ENCODE measurements at places on chromosomes 3 and 15.

DNA sequence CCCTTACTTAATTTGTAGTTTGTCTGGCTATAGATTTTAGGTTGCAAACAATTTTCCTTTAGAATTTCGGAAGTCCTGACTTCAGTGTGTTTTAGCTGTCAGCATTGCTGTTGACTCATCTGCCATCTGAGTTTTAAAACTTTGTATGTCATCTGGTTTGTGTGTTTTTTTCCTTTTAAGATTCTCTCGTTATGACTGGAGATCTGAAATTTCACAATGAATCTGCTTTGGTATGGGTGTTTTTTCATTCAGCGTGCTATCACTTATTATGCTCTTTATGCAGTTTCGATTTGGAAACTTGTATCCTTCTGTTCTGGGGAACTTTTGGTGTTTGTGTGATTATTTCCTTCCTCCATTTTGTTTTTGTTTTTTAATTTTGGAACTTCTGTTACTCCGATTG lies 53.7 kb upstream of the ZNF280D start:
- no peak for DNase-seq

- no peak for DNase-seq
Measured at GRCh38 chr3:119469418-119470189, 841 bp downstream of the POGLUT1 start.

DNA sequence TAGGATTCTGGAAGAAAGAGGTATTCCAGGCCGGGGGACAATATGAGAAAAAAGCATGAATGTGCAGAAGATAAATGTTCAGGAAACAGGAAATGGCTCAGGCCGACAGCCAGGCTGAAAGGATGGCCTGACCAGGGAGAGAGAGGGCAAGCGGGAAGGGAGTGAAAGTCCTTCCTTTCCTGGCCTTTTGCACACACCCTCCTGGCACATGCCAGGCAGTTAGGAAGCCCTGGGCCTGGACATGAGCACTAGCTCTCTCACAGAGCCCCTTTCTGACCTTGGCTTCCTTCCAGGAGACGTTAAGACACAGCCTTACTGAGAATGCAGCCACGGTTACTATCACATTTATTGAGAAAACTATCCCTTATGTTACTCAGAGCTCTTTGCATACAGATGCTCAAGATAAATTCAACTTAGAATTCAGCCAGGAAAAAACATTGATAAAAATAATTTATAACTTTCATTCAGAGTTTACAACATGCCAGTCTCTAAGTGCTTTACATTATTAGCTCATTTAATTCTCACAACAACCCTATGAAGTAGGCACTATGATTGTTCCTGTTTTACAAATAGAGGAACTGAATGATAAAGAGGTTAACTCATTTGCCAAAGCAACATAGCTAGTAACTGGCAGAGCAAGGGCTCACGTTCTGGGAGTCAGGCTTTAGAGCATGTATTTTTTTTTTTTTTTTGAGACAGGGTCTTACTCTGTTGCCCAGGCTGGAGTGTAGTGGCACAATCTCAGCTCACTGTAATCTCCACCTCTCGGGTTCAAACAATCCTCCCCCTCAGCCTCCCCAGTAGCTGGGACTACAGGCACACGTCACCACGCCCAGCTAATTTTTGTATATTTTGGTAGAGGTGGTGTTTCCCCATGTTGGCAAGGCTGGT lies 39.4 kb upstream of the SMAD3 start:
- DNase-seq: no peak

GRCh38 chr3:37811625-37812498 lies 49.8 kb upstream of the CTDSPL start:
- DNase-seq: no peak

DNA sequence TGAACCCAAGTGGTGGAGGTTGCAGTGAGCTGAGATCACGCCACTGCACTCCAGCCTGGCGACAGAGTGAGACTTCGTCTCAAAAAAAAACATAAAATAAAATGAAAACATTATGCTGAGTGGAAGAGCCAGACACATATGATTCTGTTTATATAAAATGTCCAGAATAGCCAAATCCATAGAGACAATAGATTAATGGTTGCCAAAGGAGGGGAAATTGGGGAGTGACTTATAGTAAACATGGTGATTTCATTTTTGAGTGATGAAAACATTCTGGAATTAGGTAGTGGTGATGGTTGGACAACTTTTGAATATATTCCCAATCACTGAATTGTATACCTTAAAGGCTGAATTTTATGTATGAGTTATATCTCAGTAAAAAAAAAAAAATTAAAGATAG lies 172.0 kb upstream of the BFSP2 start:
- DNase-seq: no peak

DNA sequence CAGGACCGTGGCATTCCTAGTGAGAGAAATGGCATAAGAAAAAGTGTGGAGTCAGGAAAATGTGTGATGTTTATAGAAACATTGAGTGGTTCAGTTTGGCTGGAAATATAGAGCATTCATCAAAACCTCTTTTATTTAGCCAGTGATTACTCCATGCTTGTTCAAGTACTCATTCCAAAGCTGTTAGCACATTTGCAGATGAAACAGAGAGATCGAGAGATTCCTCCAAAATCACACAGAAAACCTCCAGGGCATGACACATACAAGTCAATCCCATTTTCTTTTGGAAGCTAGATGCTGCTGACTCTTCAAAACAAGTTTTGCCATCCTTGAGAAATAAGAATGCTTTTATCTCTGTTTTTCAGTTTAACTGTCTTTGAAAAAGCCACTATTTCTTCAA lies 11.5 kb upstream of the MB21D2 start:
- no peak for DNase-seq

GRCh38 chr15:69154078-69154477 lies 6.4 kb upstream of the GLCE start:
- no peak for DNase-seq

DNA sequence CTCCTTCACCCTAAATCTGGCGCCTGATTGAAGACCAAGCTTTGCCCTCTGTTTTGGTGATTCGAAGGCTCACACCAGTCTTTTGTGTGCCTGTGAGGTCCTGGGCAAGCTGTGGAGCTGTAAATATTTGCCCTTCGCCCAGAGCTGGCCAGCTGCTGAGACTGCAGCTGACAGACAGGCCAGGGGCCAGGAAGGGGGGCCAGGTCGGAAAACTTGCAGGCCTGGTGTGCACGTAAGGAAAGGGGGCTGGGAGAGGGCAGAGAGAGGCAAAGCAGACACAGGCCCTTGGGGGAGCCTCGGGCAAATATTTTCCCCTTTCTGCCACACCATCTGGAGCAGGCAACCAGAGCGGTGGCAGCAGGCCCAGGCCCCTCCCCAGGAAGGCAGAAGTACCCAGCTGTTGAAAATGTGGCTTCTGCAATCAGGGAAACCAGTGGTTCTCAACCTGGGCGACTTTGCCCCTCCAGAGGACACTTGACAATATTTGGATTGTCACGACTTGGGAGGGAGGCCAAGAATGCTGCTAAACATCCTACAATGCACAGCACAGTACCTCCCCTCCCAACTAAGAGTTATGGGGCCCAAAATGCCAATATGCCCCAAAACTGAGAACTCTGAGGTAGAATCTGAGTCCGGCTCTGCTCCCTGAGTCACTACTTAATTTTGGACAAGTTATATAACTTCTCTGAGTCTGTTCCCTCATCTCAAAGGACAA lies 2.5 kb downstream of the PDZRN3 start:
- DNase-seq: no peak

GRCh38 chr15:91946075-91946474 lies 92.6 kb downstream of the SLCO3A1 start:
- no peak for DNase-seq

- DNase-seq: peak; percentile 74
Measured at GRCh38 chr15:44536302-44536961, 515 bp upstream of the EIF3J start.

DNA sequence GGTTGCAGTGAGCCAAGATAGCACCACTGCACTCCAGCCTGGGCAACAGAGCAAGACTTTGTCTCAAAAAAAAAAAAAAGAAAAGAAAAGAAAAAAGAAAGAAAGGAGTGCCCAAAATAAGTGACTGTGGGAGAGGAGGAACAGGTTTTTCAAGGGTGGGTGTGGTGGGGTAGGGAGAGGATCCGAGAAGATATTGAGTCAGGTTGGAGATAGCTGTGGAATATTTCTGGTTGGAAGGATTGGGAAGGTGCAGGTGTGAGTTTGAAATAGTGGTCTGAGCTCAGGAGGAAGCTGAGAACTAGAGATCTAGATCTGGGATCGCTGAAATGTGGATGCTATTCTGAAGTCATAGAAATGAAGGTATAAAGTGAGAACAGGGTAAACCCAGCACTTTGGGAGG lies 7.8 kb downstream of the SCAMP2 start:
- DNase-seq: no peak

DNA sequence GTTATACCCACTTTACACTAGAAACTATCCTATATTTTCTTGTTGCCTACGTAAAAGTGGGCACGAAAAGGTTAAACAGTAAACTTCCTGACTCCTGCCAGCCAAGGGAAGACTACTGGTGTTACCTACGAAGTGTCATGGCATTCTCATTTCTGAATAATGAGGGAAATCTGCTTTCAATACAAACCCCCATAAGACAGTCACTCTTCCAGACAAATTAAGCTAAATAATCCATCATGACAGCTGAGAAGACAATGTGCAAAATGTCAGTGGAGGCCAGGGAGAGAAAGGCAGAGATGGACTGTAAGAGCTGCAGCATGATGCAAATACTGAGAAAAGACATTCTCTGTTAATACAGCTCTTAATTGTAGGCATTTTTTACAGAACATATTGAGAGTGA lies 136.5 kb downstream of the SERPINI1 start:
- no peak for DNase-seq

DNA sequence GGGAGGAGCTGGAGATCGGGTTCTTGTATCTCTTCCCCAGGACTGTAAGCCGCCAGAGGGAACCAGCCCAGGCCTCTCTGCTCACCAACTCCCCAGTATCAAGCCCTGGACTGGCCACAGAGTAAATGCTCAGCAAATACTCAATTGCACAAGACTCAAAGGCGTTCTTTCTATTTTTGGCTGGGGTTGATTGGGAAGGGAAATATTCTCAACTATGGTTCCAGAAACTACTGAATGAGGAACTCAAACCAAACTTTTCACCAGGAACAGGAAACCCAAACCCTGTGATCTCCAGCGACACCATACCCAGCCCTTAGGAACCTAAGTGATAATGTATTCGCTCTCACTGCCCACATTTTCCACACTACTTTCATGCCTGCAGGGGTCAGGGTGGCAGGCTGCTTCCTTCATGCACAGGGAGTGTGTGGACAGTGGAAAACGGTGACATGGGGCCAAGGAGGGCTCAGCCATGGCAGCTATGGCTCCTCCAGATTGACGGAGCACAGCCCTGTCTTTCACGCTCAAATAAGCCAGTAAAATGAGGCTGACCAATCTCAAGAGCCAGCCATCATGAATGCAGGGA lies 124.7 kb upstream of the RAD18 start:
- DNase-seq: no peak

- DNase-seq: no peak
Measured at GRCh38 chr15:66356077-66356358, 467 bp downstream of the TIPIN start.
